ENCODE measurements at places on chromosomes 4 and X. TPM values are rescaled to one million over a fixed set of nuclear protein-coding genes. Genes with fewer than 3 reads are reported as not detected.

ENPP6 gene
- not detected for total RNA-seq

FGF2 gene
- 392 TPM for total RNA-seq

RRH gene
- not detected for total RNA-seq

NKX6-1 gene
- total RNA-seq, result not detected

C4orf50 gene
- total RNA-seq, result not detected

VCX gene
- not detected for total RNA-seq

TLR2 gene
- not detected for total RNA-seq

GPR119 gene
- total RNA-seq, result not detected

FOXR2 gene
- total RNA-seq, result not detected

DNA sequence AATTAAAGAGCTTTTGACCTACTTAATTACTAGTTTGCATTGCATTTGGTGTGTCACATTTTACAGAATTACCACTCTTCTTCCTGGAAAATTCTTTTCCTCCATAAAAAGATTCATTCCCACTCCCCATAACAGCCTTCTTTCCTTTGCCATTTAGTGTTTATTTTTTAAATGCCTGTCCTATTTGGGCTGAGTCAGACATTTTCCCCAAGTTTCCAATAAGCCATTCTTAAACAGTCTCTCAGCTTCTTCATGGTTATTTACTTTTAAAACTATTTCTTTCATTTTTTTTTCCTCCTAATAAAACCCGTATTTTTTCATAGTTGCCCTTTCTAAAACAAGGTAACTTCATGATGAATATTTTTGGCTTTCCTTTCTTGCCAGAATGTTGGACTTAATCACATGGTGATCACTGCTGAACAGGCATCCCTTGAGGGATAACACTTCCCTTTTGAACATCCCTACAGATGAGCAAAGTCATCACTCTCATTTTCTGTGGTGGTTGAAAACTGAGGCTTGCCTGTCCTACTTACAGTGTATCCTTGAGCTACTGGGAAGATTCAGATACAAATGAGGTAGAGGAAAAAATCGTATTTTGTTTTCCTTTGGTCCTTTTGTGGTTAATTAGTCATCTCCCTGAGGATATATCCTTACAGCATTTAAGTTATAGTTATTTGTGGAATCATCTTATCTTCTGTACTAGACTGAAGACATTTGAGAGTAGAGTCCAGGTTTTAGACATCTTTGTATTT is 520.5 kb upstream of the NR3C2 start:
- H3K4me1 ChIP-seq, result peaks cover 6% of the 10 kb centered on the region
- no peak overlapping the region for H3K27ac ChIP-seq
- peaks cover 1% of the 10 kb centered on the region for H3K27me3 ChIP-seq
- peak; percentile 24 for DNase-seq

DNA sequence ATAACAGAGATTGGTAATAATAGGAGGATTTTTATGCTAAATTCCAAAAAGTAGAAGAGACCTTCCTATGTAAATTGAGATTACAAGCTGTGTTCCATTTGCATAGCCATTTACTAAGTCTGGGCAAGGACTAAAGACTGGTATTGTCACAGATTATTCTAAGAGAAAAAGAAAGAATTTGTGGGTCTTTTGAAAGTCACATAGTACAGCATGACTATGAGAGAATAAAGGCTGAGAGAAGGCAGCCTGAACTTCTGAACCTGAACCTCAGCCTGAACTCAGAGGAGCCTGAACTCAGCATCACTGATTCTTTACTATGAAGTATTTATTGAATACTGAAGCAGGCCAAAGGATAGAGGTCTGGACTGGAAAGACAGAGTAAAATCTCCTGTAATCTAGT is 297.5 kb downstream of the STPG2 start:
- H3K27ac ChIP-seq, result no peak overlapping the region
- no peaks in the 10 kb centered on the region for H3K36me3 ChIP-seq
- no peak for DNase-seq
- no peaks in the 10 kb centered on the region for H3K27me3 ChIP-seq

GRCh38 chr4:44118971-44119680 is 329.5 kb downstream of the KCTD8 start:
- H3K36me3 ChIP-seq, result no peaks in the 10 kb centered on the region
- H3K27me3 ChIP-seq, result no peaks in the 10 kb centered on the region
- no peak overlapping the region for H3K27ac ChIP-seq

DNA sequence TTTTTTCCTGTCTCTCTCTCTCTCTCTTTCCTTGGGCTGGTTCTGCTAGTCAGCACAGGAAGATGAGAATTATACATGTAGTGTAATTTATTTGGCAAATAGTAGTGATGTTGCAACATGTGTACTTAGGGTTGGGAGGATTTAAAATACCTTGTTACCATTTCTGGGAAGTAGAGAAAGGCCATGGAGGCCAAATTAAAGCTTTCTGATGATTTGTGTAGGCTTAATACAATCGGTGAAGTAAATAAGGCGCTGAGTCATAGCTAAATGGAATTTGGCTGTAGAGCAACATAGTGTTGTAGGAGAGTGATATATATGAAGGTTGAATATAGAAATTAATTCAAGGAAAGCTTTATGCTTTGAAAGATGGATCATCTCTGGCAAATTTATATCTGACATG is 295.3 kb downstream of the GRID2 start:
- peaks cover 5% of the 10 kb centered on the region for H3K36me3 ChIP-seq
- H3K27ac ChIP-seq, result no peak overlapping the region
- H3K4me1 ChIP-seq, result no peaks in the 10 kb centered on the region
- no peaks in the 10 kb centered on the region for H3K27me3 ChIP-seq

- H3K4me1 ChIP-seq, result peaks cover 9% of the 10 kb centered on the region
- peaks cover 11% of the 10 kb centered on the region for H3K27me3 ChIP-seq
- DNase-seq, result peak; percentile 65
- H3K4me3 ChIP-seq, result no peak overlapping the region
- no peaks in the 10 kb centered on the region for H3K36me3 ChIP-seq
These were observed 28.6 kb downstream of the RNF175 start for GRCh38 chr4:153731239-153731638.

DNA sequence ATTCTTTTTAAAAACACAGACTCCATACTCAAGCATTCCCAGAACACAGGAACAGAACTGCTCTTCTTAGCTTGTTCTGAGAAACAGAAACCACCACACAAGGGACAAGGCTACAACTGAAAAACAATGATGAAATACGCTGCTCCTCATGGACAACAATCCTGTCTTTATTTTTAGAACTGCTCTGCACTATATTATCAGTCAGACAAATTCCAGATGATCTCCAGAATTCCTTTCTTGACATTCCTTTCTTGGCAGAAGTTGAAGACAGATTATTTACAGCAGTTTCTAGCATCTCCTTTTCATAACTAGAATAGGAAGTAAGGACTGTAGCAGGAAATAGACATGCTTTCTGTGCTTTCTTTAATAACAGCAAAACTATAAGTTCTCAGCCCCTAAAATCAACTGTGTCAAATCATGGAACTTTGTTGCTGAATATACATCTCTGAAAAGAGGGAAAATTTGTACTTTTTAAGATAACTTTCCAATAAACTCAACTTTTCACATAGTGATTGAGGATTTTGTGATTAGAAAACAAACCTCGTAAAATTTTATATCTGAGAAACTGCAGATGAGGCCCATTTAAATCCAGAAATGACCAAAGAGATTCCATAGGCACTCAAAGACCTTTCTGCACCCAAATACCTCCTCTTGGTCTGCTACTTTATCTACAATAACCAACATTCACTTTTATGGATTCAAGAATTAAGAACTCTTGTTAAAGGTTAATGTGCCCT is 35.9 kb downstream of the ANTXR2 start:
- H3K4me1 ChIP-seq, result peaks cover 37% of the 10 kb centered on the region
- DNase-seq, result peak; percentile 74
- no peaks in the 10 kb centered on the region for H3K27me3 ChIP-seq
- peaks cover 33% of the 10 kb centered on the region for H3K36me3 ChIP-seq
- peak overlapping the region; percentile 83 for H3K4me3 ChIP-seq
- peak overlapping the region; percentile 91 for H3K27ac ChIP-seq

DNA sequence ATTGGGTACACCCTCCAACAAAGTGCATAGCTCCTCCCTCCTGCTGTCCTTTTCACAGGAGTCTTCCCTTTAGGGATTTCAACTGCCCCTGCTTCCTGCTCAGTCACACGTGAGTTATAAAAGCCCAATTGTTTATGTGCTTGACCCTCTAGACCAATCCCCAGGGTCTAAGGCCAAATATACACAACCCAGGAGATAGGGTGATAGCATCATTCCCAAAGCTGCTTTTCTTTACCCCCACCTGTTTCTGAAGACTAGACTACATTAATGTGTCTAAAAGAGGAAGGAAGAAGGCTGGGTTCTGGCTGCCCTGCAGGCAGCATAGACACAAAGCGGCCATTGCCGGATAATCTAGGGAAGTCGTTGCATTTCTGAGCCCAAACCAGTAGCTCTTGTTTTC is 526.7 kb upstream of the FRG1 start:
- H3K4me3 ChIP-seq, result no peak overlapping the region
- no peaks in the 10 kb centered on the region for H3K4me1 ChIP-seq
- no peaks in the 10 kb centered on the region for H3K36me3 ChIP-seq
- no peaks in the 10 kb centered on the region for H3K27me3 ChIP-seq
- no peak for DNase-seq

- H3K36me3 ChIP-seq, result peaks cover 4% of the 10 kb centered on the region
- H3K4me3 ChIP-seq, result no peak overlapping the region
- no peak for DNase-seq
- H3K27ac ChIP-seq, result no peak overlapping the region
These were observed 5.3 kb upstream of the EBP start for GRCh38 chrX:48516285-48516684.

DNA sequence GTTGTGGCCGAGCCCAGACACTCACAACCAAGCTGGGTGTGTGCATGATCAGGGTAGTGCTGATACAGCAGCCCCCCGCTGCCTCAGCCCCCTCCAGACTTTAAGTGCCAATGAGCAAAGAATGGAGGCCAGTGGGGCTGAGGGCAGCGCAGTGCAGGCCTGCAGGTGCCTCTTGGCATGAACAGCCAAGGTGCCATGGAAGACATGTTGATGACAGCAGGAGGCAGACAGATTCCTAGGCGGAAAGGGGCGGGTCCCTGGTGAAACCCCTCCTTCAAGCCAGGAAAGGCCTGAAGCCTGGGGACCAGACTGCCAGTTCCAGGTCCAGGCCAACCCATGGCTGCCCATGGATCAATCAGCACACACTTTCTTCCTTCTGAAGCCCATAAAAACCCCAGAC is 253.3 kb upstream of the ETNPPL start:
- no peak overlapping the region for H3K4me3 ChIP-seq
- peaks cover 3% of the 10 kb centered on the region for H3K27me3 ChIP-seq
- no peaks in the 10 kb centered on the region for H3K36me3 ChIP-seq

DNA sequence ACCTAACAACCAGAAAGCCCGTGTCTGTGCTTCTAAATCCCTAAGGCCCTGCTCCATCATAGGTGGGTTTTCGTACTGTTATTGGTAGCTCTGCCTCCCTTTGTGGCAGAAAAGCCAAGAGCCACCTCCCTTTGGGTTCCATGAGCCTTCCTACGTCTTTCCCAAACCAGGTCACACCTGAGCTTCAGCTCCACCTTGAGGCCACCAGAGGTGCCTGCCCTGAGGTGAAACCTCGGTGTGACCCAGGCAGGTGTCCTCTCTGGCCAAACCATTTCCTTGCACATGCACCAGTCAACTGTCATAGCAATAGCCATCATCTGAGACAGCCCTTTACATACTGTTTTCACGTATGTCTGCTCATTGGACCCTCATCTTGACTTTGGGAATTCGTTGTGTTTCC is 188.0 kb upstream of the RBPJ start:
- peaks cover 6% of the 10 kb centered on the region for H3K4me1 ChIP-seq
- no peak overlapping the region for H3K27ac ChIP-seq
- peaks cover 29% of the 10 kb centered on the region for H3K27me3 ChIP-seq
- H3K36me3 ChIP-seq, result peaks cover 9% of the 10 kb centered on the region
- no peak for DNase-seq
- no peak overlapping the region for H3K4me3 ChIP-seq

GRCh38 chrX:101550362-101550750 is at the start of gene ARMCX1:
Gene ARMCX1 (plus strand): TSS chrX:101550547. CDS start chrX:101552931, 2,384 bp downstream.
- H3K27ac ChIP-seq, result peak within 1 kb of the TSS; percentile 96
- peak; percentile 59 for DNase-seq
- peaks cover 14% of the 10 kb centered on the region for H3K4me1 ChIP-seq
- H3K4me3 ChIP-seq, result peak within 1 kb of the TSS; percentile 89
- no peaks in the 10 kb centered on the region for H3K27me3 ChIP-seq

- peaks cover 6% of the 10 kb centered on the region for H3K4me1 ChIP-seq
- peaks cover 4% of the 10 kb centered on the region for H3K27me3 ChIP-seq
- no peaks in the 10 kb centered on the region for H3K36me3 ChIP-seq
- H3K27ac ChIP-seq, result no peak overlapping the region
- DNase-seq, result peak; percentile 48
These were observed 7.8 kb upstream of the PIGA start for GRCh38 chrX:15343075-15343476.

- H3K27ac ChIP-seq, result no peak overlapping the region
- peaks cover 19% of the 10 kb centered on the region for H3K4me1 ChIP-seq
- no peaks in the 10 kb centered on the region for H3K36me3 ChIP-seq
- no peaks in the 10 kb centered on the region for H3K27me3 ChIP-seq
These were observed 45.3 kb downstream of the TSC22D3 start for GRCh38 chrX:107730298-107730655.

DNA sequence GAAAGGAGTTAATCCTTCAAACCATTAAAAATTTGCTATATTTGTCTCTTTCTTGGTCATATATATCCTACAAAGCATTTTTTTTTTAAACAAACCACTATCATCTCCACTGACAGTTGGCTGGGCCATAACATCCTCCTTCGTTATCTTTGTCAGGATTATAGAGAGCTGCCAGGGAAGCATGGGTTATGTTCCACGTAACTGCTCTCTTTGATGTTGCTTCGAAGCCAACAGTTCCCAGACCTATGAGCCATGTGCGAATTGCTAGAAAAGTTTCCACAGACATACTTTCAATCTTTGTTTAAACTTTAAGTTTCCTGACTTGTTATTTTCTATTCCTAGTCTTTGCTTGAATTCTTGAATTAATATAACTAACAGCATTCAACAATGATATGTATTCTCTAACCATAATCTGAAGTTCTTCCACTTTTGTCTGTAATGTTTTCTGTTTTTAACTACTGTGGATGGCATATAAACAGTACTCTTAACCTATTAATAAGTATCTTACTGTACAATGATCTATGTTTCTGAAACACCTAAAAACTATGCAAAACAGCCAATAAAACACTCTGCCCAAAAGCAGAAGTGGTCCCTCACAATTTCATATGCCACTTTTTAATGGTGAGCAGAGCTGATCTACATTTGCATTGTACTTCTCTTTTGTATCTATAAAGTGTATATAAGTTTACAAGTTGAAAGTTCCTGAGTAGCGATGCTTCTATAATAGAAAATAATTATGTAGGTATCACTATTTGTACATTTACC is 37.9 kb downstream of the EREG start:
- no peak overlapping the region for H3K4me3 ChIP-seq
- peaks cover 2% of the 10 kb centered on the region for H3K27me3 ChIP-seq
- H3K36me3 ChIP-seq, result no peaks in the 10 kb centered on the region
- H3K27ac ChIP-seq, result no peak overlapping the region

DNA sequence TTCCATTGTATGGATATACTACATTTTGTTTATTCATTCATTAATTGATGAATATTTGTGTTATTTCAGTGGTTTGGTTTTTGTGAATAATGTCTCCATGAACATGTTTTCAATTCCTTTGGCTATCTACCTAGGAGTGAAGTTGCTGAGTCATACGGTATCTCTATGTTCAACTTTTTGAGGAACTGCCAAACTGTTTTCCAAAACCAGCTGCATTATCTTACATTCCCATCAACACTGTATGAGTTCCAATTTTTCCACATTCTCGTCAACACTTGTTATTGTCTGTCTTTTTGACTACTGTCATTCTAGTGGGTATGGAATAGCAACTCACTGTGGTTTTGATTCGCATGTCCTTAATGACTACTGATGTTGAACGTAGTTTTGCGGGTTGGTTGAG is 388.6 kb upstream of the MAGEB2 start:
- peaks cover 7% of the 10 kb centered on the region for H3K4me1 ChIP-seq
- no peaks in the 10 kb centered on the region for H3K27me3 ChIP-seq
- H3K36me3 ChIP-seq, result no peaks in the 10 kb centered on the region
- H3K27ac ChIP-seq, result no peak overlapping the region
- H3K4me3 ChIP-seq, result no peak overlapping the region
- DNase-seq, result peak; percentile 9
